ENCODE measurements at places on chromosomes 4 and X.

DNA sequence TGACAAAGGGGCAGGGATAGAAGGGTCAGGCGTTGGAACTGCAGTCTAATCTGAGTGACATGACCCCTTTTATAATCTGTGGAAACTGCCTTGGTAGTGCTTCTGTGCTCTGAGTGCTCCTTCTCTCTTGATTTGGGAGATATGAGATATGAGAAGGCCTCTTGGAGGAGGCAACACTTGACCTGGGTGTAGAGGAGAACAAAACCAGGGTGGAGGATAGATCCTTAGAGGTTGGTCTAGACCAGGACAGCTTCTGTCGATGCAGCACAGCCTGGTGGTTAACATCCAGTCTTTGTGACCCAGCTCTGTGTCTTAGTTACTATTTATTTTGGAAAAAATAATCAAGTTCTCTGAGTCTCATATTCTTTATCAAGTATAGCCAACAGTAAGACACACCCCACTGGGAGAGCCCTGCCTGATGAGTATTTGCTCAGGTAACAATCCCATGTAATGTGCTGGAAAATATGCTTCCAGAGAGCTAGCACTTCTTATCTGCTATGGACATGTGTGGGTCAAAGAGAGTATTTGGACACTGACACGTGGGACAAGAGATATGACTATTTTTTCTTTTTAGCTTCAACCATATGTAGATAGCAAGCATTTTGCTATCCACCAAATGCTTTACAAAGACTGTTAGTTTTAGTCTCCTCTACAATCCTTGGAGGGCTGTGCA lies 9.1 kb downstream of the USP51 start:
- DNase-seq = no peak

DNA sequence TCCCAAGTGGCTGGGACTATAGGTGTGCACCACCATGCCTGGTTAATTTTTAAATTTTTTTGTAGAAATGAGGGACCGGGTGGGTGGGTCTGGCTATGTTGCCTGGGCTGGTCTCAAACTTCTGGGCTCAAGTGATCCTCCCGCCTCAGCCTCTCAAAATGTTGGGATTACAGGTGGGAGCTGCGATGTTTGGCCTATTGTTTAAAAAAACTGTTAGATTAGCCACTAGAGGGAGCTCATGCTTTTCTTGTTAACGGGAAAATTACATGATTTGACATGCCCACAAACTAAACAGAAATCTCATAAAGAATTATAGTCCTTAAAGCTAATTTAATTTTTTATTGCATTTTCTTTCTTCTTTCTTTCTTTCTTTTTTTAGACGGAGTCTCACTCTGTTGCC lies 5.0 kb upstream of the SDAD1 start:
- DNase-seq = peak; percentile 55

DNA sequence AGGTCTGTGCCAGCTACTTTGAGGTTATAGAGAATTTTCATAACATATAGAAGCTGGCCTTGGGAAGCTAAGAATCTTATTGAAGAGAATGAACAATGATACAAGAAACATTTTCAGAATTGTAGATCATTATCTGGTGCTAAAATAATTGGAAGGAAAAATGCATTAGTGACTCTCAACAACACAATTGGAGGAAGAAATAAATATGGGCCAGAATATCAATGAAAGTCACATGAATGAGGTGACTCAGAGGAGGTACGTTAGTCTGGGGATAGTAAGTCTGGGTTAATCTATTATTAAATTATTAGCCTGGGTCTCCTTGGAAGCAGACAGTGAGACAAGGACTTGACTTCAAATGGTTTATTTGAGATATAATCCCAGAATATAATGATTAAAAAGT lies 529.3 kb upstream of the SLIT2 start:
- no peak for DNase-seq

- DNase-seq = no peak
Observed at GRCh38 chrX:134580907-134581306, 77.4 kb downstream of the PLAC1 start.

DNA sequence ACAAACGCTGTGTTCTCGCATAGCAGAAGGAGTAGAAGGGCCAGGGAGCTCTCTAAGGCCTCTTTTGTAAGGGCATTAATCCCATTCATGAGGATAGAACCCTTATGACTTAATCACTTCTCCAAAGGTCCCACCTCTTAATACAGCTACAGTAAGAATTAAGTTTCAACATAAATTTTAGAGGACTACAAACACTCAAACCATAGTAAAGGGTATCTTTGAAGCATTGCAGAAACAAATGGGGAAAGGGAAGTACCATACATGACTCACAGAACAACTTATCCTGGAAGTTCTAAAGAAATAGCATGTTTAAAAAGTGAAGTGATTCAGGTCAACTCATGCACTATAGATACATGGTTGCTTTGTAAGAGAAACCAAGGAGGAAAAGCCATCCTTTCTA lies 680.8 kb downstream of the RPA4 start:
- DNase-seq = no peak

GRCh38 chr4:155889031-155889793 lies 14.3 kb upstream of the TDO2 start:
- DNase-seq = peak; percentile 70

- no peak for DNase-seq
Observed at GRCh38 chr4:41408859-41409593, 128.9 kb upstream of the LIMCH1 start.

DNA sequence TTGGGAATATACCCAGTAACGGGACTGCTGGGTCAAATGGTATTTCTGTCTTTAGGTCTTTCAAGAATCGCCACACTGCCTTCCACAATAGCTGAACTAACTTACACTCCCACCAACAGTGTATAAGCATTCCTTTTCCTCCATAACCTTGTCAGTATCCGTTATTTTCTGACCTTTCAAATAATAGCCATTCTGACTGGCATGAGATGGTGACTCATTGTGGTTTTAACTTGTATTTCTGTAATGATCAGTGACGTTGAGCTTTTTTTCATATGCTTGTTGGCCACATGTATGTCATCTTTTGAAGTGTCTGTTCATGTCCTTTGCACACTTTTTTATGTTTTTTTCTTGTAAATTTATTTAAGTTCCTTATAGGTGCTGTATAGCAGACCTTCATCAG lies 81.2 kb downstream of the ADAM29 start:
- no peak for DNase-seq

- no peak for DNase-seq
Observed at GRCh38 chr4:54527532-54527931, 130.2 kb upstream of the KIT start.

DNA sequence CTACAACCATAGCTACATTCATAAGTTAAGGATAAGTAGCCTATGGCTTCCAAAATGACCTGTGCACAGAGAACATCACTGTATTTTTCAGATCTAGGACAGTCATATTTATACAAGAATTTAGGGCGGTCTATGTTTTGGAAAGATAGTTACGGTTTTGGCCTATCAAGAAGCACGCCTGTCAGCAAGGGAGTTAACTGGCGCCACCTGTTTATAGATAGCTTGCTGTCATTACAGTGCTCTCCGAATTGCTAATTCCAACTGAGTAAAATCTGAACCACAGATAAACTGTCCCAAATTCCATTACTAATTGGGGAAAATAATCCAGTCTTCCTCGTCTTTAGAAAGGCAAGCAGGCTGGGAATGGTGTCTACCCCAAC lies 646 bp downstream of the ABCB7 start:
- peak; percentile 29 for DNase-seq

DNA sequence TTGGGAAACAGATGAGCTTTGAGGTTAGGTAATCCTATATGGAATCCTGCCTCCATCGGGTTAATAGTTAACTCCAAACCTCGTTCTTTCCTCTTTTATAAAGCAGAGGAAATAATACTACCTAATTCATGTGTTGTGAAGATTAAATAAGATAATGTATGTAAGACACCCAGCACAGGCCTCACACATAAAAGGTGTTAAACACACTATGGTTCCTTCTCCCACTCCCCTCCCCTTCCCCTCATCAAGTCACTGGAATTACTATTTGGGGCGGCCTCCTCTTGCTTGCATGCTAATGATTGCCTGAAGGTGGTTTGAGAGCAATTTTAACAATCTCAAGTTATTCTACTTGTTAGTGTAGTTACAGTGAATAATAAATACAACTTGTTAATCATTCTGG lies 404.4 kb upstream of the RASGEF1B start:
- no peak for DNase-seq

DNA sequence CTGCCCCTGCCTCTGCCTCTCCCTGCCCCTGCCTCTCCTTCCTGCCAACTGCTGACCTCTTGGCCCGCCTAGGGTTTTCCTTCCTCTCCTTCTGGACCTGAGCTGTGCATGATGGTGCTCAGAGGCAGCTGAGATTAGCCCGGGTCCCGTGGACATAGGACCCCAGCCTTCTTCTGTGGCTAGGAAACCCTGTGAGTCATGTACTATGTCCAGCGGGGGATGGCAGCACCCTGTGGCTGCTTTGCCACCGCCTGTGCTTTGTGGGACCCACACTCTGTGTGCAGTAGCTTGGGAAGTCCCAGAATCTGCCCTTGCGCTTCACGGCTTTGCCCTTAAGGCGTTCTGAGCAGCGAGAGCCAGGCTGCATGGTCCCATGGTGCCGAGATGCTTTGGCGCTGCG lies 105.5 kb upstream of the PSAPL1 start:
- no peak for DNase-seq

DNA sequence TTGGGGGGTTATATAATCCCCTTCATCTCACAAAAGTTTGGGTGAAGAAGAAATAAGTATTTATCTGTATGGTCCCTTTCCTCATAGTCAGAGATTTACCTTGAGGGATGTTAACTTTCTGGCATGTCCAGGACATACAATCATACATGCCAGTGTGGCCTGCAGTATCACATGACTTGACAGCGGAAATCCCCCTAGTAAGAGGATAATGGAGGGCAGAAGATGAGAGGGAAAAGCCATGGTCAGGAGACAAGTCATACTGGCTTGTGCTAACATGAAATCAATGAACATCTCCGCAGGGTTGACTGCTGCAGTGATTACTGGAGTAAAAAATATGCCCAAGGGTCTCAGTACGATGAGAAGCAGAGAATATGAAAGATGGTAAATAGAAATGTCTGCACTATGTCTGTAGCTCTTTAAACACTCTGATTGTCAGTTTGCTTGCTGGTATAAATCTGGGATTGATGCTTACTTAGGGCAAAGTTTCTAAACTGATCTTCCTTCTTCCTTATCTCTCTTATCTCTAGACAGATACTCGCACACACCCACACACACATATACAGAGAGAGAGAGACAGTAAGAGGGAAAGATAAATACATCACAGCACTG lies 1385.6 kb upstream of the ADGRL3 start:
- peak; percentile 2 for DNase-seq

DNA sequence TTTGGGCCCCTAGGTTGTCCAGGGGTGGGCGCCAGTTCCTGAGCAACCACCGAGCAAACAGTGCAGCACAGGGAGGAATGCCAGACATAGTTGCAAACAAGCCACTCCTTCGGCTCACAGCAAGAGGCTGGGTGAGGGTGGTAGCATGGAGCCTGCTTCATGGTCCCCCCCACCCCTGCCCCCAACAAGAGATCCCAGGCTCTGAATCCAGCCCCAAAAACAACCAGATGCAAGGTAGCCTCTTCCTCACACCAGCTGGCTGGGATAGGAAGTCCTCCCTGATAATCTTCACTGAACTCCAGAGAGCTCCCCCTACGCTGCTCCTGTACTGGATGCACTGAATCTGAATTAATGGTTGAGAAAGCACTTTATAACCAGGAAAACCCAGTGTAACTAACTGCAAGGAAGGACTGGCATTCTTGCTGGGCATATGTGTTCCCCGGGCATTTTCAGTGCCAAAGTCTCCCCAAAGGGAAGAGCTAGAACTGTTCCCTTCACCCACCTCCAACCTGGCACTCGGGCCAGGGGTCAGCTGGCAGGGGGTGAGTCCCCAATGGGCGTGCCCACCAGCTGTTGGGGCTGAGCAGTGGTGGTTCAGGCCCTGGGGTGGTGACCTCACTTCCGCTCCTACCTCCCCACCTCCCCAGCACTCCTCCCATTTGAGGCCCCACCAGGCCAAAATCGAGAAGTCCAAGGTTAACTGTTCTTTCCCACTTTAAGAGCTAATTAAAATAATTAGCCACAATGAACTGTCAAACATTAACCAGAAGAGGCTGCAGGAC lies 1.5 kb downstream of the ELF4 start:
- DNase-seq = peak; percentile 63

DNA sequence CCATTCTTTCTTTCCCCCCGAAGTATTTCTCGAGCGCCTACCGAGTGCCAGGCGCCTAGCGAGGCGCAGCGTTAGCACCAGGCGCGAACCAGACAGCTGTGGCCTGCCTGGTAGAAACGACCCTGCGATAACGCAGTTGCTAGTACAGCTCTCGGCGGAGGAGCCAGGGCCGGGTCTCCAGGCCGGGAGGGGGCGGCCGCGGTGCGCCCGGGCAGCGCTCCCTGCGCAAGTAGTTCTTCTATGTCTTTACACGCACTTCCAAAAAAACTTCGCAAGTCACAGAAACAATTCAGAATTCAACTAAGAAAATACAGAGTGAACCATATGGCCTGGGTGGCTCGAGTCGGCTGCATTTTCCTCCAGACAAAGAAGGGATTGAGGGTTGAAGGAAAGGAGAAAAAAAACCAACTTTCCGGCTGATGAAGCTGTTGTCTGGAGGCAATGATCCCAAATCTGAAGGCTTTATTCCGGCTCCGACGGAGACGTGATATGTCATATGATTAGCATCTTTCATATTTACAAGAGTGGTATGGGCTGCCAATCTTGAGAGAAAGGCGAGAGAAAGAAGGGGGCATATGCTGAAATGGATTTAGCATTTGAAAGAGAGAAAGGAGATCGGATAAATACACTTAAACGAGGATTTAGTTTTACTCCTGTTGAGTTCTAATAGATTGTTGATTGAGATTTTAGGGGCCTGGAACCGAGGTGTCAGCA lies 7.2 kb upstream of the NEUROG2 start:
- peak; percentile 67 for DNase-seq

- DNase-seq = no peak
Observed at GRCh38 chrX:27078371-27078770, 384.8 kb downstream of the PPP4R3C start.

GRCh38 chr4:11632025-11632424 lies 203.3 kb upstream of the HS3ST1 start:
- DNase-seq = no peak

- peak; percentile 5 for DNase-seq
Observed at GRCh38 chrX:119266364-119266995, 30.4 kb downstream of the PGRMC1 start.

DNA sequence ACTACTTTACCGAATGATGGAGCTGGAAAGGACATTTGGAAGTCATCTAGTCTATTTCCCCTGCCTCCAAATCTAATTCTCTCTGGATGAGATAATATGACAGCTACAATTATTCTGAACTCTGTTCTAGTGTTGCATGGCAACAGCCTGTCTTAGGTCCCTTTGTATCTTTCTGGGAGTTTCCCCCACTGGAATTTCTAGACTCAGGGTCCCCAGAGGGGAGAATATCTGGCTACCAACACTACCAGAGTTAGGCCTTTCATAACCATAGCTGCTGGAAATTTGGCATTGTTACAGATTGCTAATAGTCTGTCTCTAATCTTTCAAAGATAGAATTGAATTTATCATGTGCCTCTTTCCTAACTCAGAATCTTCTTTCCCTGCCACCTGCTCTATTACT lies 4.5 kb downstream of the MSN start:
- DNase-seq = no peak

GRCh38 chr4:151675411-151675971 lies 85.3 kb downstream of the GATB start:
- DNase-seq = no peak

GRCh38 chr4:74397748-74398426 lies 32.9 kb downstream of the EREG start:
- DNase-seq = no peak
